Caudate nucleus (tissue), 63 donors: ENCODE measurements at places on chromosomes 13 and 19.

- DNase-seq = no peak
These were observed 3.7 kb upstream of the MKNK2 start for GRCh38 chr19:2054763-2055162.

- no peak for DNase-seq
These were observed 218.2 kb upstream of the SLC10A2 start for GRCh38 chr13:103284466-103284865.

DNA sequence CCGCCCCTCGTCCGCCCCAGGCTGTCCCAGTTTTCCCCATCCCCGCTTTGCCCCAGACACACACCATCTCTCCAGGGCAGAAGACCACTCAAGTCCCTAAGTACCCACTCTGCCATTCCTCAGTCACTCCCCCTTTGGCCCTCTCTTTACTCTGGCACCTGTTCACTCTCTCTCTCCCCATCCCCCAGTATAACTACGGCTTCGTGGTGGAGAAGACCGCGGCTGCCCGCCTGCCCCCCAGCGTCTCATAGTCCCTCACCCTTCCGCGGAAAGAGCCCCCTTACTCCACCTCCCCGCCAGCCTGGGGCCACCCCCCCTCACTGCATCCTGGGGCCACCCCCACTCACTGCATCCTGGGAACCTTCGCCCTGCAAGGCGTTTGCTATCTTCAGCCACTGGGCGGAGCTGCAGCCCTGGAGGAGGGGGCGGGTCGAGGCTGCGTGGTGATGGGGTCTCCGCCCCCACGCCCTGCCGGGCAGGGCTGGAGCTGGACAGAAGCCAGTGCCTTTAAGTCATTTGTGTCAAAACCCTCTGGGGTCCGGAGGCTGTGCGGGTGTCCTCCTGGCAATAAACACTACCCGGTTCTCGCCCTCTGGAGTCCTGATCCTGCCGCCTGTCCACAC, 5.0 kb downstream of the MVB12A start:
- no peak for DNase-seq

DNA sequence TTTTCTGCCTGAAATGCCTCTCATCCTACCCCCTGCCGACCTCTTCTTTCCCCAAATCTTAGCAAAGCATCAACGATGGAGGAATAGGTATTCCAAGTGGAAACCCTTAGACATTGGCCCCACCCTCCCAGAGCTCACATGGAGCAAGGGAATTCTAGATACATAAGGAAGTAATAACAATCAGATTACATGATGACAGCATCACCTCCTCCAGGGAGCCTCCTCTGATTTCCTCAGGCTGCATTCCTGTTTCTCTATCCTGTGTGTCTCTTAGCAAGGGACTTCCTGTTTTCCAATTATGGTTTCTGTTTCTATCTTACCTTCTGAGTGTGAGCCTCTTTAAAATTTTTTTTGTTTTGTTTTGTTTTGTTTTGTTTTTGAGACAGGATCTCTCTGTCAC, 246.6 kb downstream of the TSHZ3 start:
- DNase-seq = no peak

DNA sequence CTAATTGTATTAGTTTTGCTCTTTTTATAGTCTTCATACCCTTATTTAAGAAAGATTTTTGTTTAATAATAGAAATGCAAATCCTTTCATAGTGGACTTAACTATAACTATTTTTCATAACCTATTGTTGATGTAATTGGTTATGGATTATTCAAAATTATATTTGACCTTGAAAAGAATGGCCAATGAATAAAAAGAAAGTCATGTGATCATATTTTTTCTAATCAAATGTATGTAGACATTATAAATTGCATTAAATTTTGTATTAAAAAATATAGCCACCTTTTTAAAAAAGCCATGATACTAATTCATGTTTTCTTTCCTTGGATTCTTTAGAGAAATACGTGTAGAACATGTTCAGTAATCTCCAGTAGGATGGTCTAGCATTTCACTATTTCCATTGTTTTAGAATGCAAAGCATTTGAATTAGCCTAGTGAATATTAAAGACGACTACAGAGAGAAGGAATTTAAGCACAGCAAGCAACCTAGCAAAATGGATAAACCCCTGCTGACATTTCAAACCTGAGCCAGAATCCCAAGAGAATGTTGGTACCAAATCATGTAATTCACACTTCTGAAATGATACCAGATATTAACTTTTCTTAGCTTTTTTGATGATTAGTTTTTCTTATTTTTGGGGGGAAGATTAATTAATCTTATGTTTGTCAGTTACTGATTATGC, 1297.4 kb upstream of the MIR17HG start:
- DNase-seq = no peak

- DNase-seq = peak; percentile 80
These were observed 990 bp downstream of the LMTK3 start for GRCh38 chr19:48510421-48511268.

DNA sequence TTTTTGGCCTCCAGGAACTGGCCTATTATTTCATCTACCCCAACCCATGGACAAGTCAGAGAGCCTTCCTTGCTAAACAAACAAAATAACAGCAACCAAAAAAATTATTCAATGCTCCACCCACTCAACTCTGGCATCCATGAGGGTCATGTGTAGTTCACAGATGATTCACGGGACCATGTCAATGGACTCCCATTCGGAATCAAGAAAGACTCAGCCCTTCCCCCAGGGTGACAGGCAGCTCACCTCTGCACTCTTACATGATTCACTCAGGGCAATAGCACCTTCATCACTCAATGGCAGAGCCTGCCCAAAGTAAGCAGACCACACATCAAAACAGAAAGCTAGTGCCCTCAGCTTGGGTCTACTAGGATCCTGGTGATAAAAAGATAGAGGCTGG, 14.3 kb upstream of the SCEL start:
- DNase-seq = no peak

DNA sequence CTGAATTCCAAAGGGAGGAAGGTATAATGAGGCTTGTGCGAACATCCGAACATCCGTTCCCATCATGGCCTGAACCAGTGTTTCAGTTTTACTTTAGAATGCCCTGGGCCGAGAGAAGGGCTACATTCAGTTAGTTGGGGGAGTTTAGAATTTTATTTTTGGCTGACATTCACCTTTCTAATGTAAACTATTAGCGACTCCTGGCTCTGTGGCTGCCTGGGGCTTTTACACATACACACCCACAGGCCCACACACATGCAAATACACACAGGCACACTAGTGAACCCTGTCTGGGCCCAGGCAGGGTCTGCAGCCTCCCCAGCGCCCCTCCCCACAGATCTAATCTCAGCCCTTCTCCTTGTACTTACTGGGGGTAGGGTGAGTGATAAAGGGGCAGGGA, 6.1 kb downstream of the GAPDHS start:
- DNase-seq = no peak

- DNase-seq = no peak
These were observed 10.7 kb downstream of the TPGS1 start for GRCh38 chr19:517721-518597.

- DNase-seq = peak; percentile 47
These were observed 5.2 kb upstream of the ZNF507 start for GRCh38 chr19:32339988-32340874.

DNA sequence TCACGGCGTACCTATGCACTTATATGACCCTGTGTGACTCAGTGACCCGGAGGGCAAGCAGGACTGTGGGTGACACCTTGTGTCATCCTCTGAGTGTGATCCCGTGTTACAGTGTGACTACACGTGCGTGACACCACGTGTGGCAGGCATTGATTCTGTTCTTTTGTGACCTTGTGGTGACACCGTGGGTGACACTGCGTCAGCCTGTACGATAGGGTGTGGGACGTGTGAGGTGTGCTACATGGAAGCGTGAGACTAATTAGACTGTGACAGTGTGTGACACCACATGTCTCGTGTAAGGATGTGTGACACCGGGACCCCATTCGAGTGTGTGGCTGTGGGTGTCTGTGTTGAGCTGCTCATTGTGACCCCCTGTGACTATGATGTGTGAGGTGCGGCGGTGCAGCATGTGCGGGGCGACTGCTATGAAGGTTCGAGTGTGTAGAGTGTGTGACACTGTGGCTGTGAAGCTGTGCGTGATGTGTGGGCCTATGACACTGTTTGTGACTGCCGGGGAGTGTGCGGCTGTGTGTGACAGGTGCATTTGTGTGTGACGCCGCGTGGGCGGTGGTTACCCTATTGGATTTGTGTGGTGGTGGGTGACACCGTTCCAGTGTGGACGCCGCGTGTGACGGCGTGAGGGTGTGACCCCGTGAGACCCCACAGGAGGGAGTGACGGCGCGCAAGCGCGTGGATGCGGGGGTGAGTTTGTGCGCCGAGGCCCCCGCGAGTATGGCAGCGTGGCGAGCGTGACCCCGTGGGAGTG, 399 bp upstream of the SPTBN4 start:
- DNase-seq = peak; percentile 87

DNA sequence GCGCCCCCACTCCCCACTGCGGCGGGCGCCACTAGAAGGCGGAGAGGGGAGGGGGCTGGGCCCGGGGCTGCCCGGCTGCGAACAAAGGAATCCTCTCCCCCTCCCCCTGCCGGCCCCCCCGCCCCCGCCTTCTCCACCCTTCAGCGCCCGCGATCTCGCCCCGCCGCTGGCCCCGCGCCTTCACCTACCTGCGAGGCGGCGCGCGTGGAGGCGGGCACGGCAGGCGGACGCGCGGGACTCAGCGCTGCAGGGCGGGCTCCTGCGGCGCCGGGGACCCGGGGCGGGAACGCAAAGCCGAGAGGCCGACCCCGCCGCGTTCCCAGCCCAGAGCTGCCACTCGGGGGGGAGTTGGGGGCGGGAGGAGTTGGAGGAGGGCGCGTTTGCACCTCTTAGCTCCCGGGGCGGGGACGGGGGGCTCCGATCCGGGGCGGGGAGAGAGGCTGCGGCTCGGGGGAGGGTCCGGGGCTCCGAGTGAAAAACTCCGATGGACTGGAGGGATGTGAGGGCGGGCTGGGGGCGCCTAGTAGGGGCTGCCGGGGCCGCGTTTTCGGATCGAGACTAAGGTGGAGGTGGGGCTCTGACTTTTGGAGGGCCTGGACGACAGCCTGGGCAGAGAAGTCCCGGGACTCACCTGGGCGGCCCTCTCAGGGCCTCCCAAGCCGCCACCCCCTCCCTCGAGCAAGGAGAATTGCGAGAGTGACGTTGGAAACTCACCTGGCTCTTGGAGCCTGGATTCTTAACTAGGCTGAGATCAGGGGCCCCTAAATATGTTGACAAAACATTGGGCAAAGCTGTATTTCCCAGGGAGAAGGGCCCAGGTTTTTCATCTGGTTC, at the start of gene FBN3:
Gene FBN3 (minus strand): TSS at position 332 of the 834 bp plus-strand sequence. CDS start 2,112 bp downstream, outside the sequence.
- DNase-seq = no peak

GRCh38 chr13:31947506-31947905, 84.1 kb upstream of the FRY start:
- no peak for DNase-seq

DNA sequence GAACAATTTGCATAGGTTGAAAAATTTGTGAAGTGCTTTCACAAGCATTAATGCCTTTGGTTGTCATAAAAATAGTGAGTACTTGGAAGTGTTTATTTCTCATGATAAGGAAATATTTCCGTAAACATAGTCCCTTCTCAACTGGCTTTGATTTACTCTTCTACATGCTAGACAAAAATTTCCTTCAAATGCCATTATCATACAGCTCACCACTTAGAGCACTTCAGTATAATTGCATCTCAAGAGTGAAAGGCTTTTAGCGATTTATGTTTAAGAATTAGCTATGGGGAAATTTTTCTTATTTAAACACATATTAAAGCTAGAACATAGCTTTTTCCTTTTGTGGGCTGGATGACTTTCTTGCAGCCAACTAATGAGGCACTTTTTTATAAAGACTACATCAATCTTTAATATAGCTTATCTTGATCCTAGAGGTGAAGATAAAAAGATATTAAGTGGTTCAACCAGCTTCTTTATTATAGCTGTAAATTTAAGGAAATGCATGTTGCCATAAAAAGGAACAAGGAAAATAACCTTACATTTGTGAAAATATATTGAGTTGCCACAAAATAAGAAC, 656.8 kb downstream of the SLITRK6 start:
- DNase-seq = no peak

GRCh38 chr13:59201841-59202240, 961.9 kb downstream of the DIAPH3 start:
- DNase-seq = no peak

- DNase-seq = no peak
These were observed 31.5 kb downstream of the KLF5 start for GRCh38 chr13:73090116-73090822.

- DNase-seq = no peak
These were observed 6.9 kb upstream of the SBK3 start for GRCh38 chr19:55552206-55552605.

DNA sequence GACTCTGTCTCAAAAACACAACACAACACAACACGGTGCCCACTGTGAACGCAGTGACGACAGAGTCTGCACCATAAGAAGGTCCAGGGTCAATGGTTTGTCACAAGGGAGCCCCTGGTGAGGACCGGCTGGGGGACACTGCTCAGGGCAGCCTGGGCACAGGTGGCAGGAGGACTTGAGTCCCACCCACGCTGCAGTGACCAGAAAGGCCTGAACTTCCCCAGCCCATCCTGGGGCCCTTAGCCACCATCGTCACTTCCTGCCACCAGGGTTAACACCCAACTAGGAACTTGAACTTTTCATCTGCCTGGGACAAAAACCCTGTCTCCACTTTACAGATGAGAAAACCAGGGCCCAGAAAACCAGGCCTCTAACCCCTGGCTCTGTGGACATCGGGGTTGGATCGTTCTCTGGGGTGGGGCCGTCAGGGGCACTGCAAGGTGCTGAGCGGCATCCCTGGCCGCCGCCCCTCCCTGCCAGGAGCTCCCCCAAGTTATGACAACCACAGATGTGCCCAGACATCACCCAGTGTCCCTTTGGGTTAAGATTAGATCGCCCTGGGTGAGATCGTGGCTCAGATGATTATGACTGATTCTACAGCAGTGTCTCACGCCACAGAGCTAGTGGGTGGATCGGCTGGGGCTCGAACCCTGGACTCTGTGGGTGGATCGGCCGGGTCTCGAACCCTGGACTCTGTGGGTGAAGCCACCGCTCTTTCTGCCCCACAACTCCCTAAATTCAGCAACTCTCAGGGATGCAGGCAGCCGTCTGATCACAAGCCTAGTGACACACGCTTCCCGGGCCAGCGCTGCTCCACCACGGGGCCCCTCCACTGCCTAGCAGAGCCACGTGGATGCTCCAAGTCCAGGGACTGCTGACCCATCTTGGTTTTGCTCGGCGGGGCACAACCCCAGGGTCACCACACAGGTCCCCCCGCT, 14.0 kb downstream of the MOB3A start:
- DNase-seq = no peak

DNA sequence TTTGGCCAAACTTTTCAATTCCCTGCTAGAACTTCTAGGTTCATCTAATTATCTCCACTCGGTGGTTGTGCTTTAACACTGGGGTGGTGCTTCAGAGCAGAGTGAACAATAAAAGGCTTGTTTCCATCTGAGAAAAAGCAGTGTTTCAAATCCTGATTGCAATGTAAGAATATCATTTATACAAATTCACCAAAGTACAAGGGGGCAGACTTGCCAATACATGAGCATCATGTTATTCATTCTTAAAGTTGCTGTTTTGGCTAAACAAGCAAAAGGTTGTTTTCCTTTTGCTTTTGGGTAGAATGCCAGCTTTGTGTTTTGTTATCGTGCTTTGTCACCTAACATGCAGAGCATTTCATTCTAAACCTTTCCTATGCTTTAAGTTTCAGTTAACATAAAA, 78.5 kb upstream of the UBAC2 start:
- DNase-seq = no peak

- no peak for DNase-seq
These were observed 49.6 kb upstream of the OLFM4 start for GRCh38 chr13:52978989-52979388.
